HEK293T (cell line): ENCODE measurements at places on chromosomes 5 and 9.

GRCh38 chr9:94081864-94082463, 2.3 kb upstream of the PTPDC1 start:
- DNase-seq: no peak

DNA sequence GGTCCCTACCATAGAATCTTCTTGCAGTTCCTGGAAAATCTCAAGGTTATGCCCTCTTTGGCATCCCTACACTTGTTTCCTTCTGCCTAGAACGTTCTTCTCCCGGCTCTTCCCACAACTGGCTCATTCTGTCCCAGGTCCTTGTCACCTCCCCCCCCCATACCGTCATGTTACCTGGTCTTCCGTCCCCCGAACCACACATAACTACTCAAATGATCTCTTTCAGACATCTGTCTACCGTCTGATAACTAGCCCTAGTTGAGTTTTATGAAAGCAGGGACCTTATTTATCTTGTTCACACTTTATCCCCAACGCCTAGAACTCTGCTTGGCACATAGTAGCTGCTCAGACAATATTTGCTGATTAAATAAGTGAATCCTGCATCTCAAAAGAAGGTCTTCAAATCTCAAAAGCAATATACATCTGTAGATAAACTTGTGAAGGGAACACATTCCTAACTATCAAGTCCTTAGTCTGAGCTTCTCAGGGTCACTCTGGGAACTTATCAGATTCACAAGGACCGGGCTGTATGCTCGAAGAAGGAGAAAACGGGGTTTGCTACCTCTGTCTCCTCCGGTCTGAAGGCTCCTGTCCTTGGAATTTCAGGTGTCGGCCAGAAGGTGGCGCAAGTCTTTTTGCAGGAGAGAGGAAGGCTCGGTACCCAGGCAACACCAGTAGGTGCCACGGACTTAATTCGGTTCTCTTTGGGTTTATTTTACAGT, 30.0 kb downstream of the LCP2 start:
- peak; percentile 85 for DNase-seq

DNA sequence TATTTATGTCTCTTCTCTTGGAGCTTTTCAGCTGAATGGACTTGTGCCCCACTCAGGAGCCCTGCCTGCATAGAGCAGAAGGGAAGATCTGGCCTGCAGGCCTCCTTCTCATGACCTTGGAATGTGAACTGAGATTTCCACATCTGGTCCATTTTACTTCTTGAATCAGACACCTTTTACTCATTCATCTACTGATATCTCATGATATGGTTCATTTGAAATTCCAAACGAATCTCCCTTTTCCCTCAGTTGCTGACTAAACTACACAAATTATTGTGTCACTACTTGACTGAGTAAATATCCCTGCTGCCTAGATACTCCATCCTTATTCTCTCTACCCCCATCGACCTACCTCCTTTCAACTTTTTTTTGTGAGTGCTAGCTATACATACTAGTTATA, 138.7 kb downstream of the PLCXD3 start:
- DNase-seq: no peak

- DNase-seq: no peak
Observed at GRCh38 chr5:101943784-101944183, 352.3 kb downstream of the SLCO4C1 start.

- DNase-seq: no peak
Observed at GRCh38 chr5:180790020-180790419, 12.6 kb downstream of the MGAT1 start.

- DNase-seq: no peak
Observed at GRCh38 chr5:16493261-16493660, 27.7 kb upstream of the ZNF622 start.

GRCh38 chr5:109299557-109299956, 110.2 kb downstream of the PJA2 start:
- DNase-seq: peak; percentile 3

- no peak for DNase-seq
Observed at GRCh38 chr5:68533051-68533450, 317.5 kb downstream of the PIK3R1 start.

GRCh38 chr9:88502552-88503034, 32.4 kb upstream of the NXNL2 start:
- no peak for DNase-seq

GRCh38 chr9:75188756-75189155, 100.4 kb downstream of the OSTF1 start:
- no peak for DNase-seq
